ENCODE measurements at places on chromosomes 5 and 9.
A peak's percentile ranks its signal among the peaks of the same experiment; 100 is the strongest.

DNA sequence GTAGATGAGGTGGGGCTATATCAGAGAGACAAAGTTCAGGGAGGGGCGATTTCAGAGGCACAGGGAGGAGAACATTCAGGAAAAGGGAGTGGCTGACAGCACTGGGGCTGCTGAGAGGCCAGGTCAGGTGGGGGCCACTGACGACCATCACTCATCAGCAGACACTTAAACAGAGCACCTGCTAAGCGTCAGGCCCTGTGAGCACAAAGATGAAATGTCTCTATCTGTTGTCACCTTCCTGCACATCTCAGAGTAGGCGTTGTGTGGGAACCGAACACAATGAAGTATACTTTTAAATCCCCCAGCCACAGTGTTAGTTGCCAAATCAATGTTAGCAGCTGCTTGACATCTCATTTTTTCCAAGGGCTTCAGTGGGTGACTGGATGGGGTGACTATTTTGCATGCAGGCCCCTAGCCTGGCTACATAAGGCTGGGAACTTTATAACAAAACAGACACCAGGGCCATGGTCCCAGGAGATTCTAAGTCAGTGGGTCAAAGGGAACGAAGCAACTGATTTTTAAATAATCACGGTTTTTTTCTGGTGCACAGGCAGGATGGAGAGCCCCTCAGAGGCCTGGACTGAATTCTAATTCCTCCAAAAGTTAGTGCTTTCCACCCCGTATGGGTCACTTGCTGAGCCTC, 31.1 kb upstream of the ANKRD18A start:
- no peak for DNase-seq

GRCh38 chr5:176458904-176459561, 10.8 kb downstream of the FAF2 start:
- no peak for DNase-seq

GRCh38 chr5:37005946-37006540, 129.5 kb downstream of the NIPBL start:
- no peak for DNase-seq

DNA sequence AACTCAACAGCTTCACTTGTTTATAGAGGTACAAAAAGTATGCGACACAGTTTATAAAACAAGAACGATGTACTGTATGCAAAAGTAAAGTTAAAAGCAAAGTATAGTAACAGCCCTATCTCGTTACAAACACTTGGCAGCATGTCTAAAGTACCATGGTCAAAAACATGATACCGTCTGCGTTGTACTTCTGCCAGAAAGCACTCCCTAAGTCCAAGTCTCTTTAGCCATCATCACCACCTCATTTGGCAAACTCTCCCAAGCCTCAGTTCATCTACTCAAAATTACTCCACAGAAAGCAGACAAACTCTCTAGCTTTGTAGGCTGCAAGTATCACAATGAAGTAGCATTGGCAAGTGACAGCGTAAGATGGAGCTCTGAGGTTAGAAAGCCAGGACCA, 73.4 kb downstream of the NFIB start:
- DNase-seq = no peak

DNA sequence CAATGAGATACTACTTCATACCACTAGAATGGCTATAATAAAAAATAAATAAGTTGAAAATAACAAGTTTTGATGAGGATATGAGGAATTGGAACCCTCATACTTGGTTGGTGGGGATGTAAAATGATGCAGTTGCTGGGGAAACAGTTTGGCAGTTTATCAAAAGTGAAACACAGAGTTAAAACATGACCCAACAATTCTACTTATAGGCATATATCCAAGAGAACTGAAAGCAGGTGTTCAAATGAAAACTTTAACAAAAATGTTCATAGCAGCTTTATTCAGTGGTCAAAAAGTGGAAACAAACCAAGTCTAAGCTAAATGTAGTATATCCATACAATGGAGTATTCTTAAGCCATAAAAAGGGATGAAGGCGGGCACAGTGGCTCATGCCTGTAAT, 13.1 kb upstream of the LHFPL2 start:
- no peak for DNase-seq

GRCh38 chr5:133992429-133993155, 12.2 kb downstream of the VDAC1 start:
- DNase-seq = peak; percentile 50

GRCh38 chr9:37732086-37732741, 21.4 kb upstream of the TRMT10B start:
- no peak for DNase-seq

DNA sequence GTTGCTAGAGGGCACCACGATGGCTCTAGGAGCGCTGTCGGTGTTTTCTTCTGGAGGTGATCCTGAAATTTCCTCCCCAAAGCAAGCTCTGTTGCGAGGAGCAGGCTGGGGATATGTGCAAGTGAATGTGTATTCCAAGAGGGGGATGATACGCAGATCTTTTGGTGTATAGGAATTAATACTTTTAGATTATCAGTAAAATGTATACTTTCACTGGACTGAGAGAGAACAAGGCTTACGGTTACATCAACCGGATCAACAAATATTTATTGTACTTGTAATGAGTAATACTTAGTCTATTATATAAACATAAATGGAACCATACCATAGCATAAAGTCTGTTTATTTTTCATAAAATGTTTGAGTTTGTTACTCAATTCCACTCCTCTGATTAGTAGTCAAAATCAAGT, 632 bp upstream of the PRKAA1 start:
- no peak for DNase-seq

DNA sequence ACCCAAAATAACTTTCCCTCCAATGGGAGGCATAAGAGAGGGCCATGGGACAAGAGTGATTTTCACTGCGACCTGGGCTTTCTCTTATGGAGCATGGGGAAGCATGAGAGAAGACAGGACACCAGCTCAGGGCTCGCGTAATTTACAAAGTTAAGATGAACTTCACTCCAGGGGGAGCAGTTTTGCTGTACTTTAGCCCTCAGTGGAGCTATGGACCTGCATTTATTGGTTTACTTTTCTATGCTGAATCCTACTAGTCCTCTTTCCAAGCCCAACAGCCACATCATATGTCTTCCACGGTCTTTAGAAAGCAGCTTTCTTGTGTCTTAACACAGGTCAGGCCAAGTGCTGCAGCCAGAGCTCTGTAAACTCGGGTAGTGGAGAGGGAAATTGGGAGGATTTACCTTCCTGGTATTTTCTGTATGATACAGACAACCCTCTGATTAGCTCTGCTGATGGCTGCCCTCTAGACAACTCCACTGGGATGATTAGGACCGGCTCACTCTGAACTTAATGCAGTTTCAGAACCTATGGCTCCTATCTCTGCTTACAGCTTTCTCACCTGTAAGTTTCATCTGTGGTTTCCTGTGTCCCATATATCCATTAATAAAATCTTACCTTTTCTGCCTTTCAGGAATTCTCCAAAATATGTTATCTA, 581.0 kb upstream of the RORB start:
- no peak for DNase-seq

- no peak for DNase-seq
Observed at GRCh38 chr5:35854248-35854647, 2.4 kb upstream of the IL7R start.

GRCh38 chr5:118506217-118506852, 482.0 kb downstream of the DTWD2 start:
- no peak for DNase-seq

GRCh38 chr5:159902444-159903121, 13.7 kb upstream of the ADRA1B start:
- no peak for DNase-seq

DNA sequence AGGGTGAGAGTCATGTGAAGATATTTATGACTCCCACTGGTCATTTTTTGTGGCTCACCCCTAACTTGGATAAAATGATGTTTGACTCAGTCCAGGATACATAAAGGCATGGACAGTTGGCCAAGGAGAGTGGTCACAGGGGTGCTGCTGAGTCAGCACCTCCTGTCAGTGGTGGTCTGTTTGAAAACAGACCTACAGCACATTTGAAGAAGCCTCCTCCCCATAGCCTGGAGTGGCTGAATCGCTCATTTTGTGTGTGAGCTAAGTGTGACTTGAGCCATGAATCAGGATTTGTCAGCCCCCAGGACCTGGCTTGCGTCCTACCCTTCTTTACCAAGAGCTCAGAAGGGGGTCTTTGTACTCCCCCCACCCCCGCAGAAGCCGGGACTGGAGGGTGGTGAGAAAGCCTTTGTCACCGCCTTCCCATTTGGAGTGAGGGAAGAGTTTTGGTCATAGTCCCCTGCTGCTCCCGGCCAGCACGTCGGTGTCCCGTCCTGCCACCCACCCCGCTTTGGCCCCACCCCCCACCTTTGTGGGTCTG, 35.6 kb downstream of the TRIO start:
- no peak for DNase-seq

GRCh38 chr5:72205431-72206009, 98.2 kb downstream of the MAP1B start:
- no peak for DNase-seq

- DNase-seq = no peak
Observed at GRCh38 chr9:89246840-89247239, 64.2 kb upstream of the CKS2 start.

GRCh38 chr9:127223810-127224177, 40.8 kb upstream of the GARNL3 start:
- no peak for DNase-seq

DNA sequence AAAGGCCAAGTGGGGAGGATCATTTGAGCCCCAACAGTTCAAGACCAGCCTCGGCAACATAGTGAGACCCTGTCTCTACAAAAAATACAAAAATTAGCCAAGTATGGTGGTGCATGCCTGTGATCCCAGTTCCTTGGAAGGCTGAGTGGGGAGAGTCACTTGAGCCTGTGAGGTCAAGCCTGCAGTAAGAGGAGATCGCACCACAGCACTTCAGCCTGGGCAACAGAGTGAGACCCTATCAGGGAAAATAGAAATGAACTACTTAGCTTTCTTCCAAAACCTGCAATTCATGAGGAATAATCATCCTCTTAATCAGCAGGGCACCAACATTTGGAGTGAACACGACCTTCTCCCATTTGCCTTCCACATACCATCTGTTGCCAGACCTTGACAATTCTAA, 96.1 kb downstream of the OR2K2 start:
- no peak for DNase-seq

DNA sequence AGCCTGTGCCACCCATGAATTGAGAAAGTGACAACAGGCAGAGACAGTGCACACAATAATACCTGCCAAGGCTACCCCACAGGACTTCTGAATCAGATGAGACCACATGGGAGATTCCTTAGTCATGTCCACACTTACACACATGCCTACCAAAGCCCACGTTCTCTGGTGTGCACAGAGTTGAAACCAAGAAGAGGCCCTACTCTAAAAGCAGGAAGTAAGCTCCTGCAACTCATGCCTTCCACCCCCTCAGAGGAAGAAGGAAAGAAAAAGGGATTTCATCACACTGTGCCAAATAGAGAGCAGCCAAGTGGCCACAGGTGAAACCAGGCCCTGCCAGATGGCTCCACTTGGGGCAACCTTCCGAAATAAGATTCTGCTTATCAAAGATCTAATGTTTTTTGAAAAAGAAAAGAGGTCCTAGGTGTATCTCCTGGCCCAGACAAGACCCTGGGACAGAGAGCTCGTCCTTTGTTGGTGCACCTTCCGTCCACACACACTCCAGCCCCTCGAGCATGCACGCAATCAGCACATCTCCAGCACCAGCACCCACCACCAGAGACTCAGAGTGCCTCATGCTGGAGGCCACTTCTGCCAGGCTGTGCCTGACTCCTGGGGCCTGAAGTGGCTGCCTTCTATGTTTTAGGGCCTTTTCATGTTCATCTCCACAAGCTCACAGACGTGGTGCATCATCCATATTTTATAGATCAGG, 114.6 kb upstream of the SPOCK1 start:
- no peak for DNase-seq

- no peak for DNase-seq
Observed at GRCh38 chr5:143409926-143410325, 6.4 kb upstream of the NR3C1 start.

DNA sequence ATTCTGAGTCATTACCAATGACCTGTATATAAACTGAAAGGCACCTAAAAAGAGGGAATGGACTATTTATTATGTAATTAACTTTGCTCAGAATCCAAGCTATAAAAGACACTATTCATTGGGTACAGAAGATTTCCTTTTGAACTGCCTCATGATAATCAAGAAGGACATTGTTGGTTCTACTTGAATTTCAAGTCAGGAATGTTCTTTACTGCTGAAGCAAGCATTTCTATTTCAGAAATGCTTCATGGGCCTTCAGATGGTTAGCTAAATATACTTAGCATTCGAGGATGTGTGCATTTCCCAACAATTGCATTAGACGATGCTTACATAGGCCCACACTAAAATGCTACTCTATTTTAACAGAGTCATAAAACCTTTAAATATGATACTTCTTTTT, 658.2 kb upstream of the DMAC1 start:
- no peak for DNase-seq

GRCh38 chr5:93909356-93909755, 168.0 kb upstream of the POU5F2 start:
- no peak for DNase-seq

DNA sequence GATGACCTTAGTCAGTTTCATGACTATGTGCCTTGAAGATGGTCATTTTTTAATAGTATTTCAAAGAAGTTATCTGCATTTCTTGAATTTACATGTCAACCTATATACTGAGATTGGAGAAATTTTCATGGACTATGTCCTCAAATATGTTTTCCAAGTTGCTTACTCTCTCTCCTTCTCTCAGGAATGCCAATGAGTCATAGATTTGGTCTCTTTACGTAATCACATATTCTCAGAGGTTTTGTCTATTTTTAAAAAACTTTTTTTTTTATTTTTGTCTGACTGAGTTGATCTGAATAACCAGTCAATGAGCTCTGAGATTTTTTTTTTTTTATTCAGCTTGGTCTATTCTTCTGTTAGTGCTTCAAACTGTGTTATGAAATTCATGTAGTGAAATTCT, 374.7 kb upstream of the GRIN3A start:
- DNase-seq = no peak

GRCh38 chr5:177357146-177357458, 622 bp upstream of the RGS14 start:
- DNase-seq = no peak

GRCh38 chr9:92180669-92181181, 65.5 kb upstream of the SPTLC1 start:
- no peak for DNase-seq

DNA sequence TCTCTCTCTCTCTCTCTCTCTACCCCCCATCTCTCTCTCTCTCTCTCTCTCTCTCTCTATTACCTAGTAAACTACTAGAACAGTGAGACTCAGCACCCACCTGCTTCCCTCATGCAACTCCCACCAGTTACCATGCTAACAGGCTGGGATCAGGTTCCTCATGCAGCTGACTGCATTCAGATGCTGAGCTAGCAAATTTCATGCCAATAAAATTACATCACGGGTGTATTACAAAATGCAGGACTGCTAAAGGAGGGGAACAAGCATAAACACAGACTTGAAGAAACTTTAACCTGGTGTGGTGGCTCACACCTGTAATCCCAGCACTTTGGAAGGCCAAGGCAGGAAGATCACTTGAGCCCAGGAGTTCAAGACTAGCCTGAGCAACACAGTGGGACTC, 76.0 kb downstream of the CEMIP2 start:
- no peak for DNase-seq

- no peak for DNase-seq
Observed at GRCh38 chr9:127509955-127510299, 58.6 kb downstream of the LRSAM1 start.

- no peak for DNase-seq
Observed at GRCh38 chr5:131899686-131900085, 45.8 kb downstream of the MEIKIN start.
